ENCODE measurements at places on chromosomes 13 and 19.

- DNase-seq = no peak
Observed at GRCh38 chr13:114235697-114236096, 1.0 kb downstream of the CDC16 start.

- DNase-seq = no peak
Observed at GRCh38 chr13:84951128-84951527, 848.1 kb downstream of the SLITRK6 start.

DNA sequence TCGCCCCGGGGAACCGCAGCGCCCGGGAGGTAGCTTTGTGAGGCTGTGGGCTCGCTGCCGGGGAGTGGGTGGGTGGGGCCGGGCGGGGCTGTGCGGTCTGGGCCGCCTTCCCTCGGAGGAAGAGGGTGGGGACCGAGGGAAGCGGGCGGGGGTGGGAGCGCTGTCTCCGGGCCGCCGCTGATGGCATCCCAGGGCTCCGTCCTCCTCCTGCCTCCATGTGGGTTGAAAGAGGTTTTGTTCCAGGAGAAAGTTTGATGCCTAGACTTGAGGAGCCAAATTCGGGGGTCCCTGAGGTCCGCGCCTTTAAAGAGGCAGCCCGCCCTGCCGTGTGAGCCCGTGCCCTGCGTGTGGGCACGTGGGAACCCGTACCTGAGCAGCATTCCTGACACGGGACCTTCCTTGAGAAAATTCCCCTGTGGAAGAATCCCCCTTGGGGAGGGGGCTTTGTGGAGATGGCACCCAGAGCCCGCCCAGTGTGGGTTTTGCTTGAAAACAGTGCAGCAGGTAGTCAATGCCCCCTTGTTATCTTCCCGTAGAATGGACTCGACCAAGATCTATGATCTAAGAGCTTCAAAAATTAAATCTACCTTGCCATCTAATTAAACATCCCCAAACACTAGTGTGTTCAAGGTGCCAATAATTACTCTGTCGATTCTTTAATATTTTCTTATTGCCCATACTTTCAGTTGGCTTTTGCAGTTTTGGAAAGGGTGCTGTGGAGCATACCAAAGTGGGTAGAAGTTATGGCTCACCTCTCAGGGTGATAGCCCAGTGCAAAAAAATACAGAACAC, 107.8 kb downstream of the RXFP2 start:
- peak; percentile 11 for DNase-seq

DNA sequence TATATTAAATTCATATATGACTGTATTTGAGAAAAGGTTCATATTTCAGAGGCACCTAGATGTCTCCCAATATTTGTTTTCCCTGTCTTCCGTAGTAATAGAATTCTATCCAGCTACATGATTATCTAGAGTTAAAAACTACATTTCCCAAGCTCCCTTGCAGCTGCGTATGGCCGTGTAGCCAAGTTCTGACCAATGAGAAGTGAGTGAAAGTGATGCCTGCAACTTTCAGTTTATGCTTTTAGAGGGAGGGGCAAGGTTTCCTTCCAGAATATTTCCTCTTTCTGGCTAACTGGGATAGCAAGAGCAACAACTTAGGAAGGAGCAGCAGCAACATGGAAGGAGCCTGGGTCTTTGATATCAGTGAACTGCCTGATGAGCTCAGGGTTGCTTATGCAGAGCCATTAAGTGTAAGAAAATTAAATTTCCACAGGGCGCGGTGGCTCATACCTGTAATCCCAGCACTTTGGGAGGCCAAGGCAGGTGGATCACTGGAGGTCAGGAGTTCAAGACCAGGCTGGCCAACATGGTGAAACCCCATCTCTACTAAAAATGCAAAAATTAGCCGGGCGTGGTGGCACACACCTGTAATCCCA, 23.2 kb upstream of the CYP2A13 start:
- DNase-seq = peak; percentile 3

GRCh38 chr13:62747629-62748028, 1332.0 kb upstream of the PCDH20 start:
- no peak for DNase-seq

DNA sequence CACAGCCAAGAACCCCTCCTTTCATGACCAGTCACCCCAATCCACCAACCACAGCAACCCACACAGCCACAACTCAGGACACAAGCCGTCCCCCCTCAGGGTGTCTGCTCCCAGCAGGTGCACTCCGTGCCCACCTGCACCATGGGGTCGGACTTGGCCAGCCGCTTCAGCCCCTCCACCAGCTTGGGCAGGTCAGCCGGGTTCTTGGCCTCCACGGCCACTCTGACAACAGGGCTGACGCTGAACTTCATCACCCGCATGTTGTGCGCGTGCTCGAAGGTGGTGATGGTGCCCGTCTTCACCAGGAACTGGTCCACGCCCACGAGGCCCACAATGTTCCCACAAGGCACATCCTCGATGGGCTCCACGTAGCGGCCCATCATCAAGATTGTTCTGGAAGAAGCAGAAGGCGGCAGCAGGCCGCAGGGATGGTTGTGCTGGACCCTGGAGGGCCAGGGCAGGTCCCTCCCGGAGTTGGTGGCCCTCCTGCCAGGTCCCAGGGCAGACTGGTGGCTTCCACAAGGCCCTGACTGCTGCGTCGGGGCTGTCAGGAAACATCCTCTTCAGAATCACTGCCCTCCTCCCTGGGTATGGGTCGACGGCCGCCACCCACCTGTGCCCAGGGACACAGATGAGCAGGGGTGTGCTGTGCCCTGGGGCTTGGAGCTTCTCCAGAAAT, 5.5 kb downstream of the EEF2 start:
- no peak for DNase-seq

- peak; percentile 64 for DNase-seq
Observed at GRCh38 chr19:33394006-33394722, 20.7 kb downstream of the CEBPG start.

- DNase-seq = no peak
Observed at GRCh38 chr13:26759907-26760831, at the start of gene GPR12. Gene GPR12 (minus strand): TSS chr13:26760786. CDS start chr13:26759827, 959 bp downstream.

DNA sequence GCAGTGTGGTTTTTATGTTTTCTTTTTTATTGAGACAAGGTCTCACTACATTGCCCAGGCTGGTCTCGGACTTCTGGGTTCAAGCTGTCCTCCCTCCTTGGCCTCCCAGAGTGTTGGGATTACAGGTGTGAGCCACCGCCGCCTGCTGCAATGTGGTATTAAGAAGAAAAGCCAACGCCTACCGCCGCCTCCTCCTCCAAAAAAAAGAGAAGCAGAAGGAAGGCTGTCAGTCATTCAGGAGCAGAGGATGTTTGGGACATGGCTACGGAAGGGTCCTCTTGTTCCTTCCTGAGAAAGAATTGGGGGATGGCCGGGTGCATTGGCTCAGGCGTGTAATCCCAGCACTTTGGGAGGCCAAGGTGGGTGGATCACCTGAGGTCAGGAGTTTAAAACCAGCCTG, 1.2 kb downstream of the PPP1R37 start:
- DNase-seq = no peak

GRCh38 chr19:41031916-41032315, 40.8 kb downstream of the CYP2B6 start:
- no peak for DNase-seq

Data from inflammatory macrophage (primary cell).